ENCODE measurements at places on chromosomes 6 and 20. TPM values are rescaled to one million over a fixed set of nuclear protein-coding genes. Genes with fewer than 3 reads are reported as not detected.

The SNAP25 gene
- polyA plus RNA-seq: not detected

The GCNT2 gene
- polyA plus RNA-seq: 6.8 TPM

The LPIN3 gene
- polyA plus RNA-seq: 0.29 TPM

The SLC24A3 gene
- polyA plus RNA-seq: not detected

The TCF21 gene
- polyA plus RNA-seq: not detected

The MAFB gene
- polyA plus RNA-seq: 1.3 TPM

The PSORS1C2 gene
- not detected for polyA plus RNA-seq

The KIF25 gene
- not detected for polyA plus RNA-seq

The SIRPB1 gene
- 1.3 TPM for polyA plus RNA-seq

Measured in B cell (primary cell).